ENCODE measurements at places on chromosomes 4 and X. TPM values are rescaled to one million over a fixed set of nuclear protein-coding genes. Genes with fewer than 3 reads are reported as not detected.

SPANXN4 gene
- total RNA-seq, result not detected

HOPX gene
- not detected for total RNA-seq

CT45A1 gene
- total RNA-seq, result not detected

RRH gene
- total RNA-seq, result 0.33 TPM

STATH gene
- not detected for total RNA-seq
